ENCODE measurements at places on chromosomes 2 and 18. TPM values are rescaled to one million over a fixed set of nuclear protein-coding genes. Genes with fewer than 3 reads are reported as not detected.

- peak; percentile 8 for DNase-seq
Observed at GRCh38 chr18:49447810-49448745, 12.4 kb downstream of the DYM start.

GRCh38 chr2:102841107-102841840 is 79.4 kb downstream of the TMEM182 start:
- DNase-seq = peak; percentile 91

DNA sequence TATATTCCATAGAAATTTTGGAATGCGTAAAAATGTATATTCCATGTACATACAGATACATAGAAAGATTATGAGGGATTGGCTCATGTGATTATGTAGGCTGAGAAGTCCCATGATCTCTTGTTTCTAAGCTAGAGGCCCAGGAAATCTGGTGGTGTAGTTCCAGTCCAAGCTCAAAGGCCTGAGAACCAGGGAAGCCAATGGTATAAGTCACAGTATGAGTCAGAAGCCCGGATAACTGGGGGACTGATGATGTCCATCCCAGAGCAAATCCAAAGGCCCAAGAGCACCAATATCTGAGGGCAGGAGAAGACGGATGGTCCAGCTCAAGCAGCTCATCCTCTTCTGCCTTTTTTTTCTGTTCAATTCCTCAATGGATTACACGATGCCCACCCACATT is 385.0 kb upstream of the KLHL29 start:
- DNase-seq = no peak

VSNL1 gene
- total RNA-seq = 58.6 TPM

- DNase-seq = no peak
Observed at GRCh38 chr2:237066396-237066795, 19.3 kb upstream of the COPS8 start.

DNA sequence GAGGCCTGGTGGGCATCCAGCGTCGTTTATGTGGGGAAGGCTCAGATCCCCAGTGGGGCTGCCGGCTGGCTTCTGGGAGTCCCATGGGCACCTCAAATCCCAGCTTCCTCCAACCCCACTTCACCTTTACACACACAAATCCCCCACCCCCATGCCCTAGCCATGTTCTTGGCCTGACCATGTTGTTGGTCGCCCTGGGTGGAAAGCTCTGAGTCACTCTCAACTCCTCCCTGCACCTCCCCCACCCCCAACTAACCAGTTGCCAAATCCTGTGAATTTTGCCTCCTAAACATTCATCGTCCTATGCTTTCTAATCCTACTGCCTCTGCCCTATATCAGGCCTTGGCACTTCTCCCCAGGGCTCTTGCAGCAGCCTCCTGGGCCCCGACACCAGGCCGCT is 6.4 kb downstream of the TNS1 start:
- DNase-seq = no peak

ZNF514 gene
- 31.3 TPM for total RNA-seq

DNA sequence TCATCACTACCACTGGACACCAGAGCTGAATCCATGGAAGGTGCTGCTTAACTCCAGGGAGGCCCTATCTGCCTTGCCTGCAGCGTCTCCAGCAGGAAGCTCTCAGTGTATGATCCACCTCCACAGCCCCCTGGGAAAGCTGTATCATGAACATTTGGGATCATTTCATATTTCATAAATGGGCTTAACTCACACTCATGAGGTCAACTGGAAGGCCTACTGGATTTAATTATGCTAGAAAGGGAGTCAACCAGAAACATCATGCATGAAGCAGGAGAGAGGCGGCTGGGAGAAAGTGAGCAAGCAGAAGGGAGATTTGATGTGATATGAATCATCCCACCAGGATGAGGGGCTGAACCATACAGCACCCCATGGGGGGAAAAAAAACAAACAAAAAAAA is 537.7 kb downstream of the TNS1 start:
- DNase-seq = no peak

CDH7 gene
- total RNA-seq = 16.6 TPM

KCNE4 gene
- 13.3 TPM for total RNA-seq

GRCh38 chr2:96512341-96512740 is 7.2 kb upstream of the NEURL3 start:
- no peak for DNase-seq

DNA sequence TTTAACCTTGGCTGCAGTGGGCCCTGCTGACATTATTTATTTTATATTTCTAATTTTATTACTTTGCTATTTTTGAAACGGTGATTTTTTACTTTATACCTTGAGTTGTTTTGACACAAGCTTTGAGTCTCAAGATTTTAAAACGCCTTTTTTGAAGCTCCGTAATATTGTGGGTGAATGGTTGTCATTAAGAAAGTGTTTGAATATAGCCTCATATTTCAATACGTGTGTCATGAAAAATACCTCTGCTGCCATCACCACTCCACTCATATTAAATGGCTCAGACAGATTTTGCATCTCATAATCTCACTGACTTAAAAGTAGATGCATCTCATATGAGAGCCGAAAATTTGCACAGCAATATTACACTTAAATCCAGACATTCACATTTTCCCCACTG is 106.6 kb downstream of the CTNNA2 start:
- no peak for DNase-seq

MAP3K19 gene
- total RNA-seq = 16.0 TPM

GRCh38 chr18:58341916-58342315 is 287.0 kb downstream of the ALPK2 start:
- no peak for DNase-seq

HOXD9 gene
- 3.2 TPM for total RNA-seq

- no peak for DNase-seq
Observed at GRCh38 chr2:238290715-238291549, 2.5 kb upstream of the PER2 start.

DNA sequence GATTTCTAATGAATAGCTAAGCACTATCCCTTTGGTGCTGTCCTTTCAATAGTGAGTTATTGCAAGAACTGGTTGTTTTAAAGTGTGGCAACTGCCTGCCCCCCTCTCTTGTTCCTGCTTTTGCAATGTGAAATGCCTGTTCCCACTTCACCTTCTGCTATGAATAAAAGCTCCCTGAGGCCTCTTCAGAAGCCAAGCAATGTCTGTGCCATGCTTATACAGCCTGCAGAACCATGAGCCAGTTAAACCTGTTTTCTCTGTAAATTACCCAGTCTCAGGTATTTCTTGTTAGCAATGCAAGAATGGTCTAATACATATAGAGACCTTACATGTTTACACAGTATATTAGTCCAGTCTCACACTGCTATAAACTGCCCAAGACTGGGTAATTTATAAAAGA is 15.0 kb upstream of the METTL21A start:
- no peak for DNase-seq
